CD4-positive, alpha-beta T cell (primary cell): ENCODE measurements at places on chromosomes 3 and 15.

- DNase-seq = no peak
Measured at GRCh38 chr3:54193093-54193492, 70.7 kb downstream of the CACNA2D3 start.

DNA sequence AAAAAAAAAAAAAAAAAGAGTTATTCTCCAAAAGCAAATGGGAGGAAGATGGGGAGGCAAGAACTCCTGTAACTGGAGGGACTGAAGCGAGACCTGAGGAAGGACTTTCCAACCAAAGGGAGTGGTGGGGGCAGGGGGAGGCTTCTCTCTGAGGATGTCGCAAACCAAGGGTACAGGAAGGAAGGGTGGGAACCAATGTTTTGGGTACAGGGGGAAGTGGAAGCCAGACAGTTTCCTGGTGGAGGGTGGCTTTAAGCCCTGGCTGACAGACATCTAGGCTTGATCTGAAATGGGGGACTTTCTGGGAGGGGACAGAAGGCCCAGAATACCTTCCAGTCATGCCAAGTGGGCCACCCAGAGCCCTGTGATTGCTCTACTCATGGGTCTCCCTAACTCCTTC, 27.0 kb downstream of the VIPR1 start:
- peak; percentile 18 for DNase-seq

DNA sequence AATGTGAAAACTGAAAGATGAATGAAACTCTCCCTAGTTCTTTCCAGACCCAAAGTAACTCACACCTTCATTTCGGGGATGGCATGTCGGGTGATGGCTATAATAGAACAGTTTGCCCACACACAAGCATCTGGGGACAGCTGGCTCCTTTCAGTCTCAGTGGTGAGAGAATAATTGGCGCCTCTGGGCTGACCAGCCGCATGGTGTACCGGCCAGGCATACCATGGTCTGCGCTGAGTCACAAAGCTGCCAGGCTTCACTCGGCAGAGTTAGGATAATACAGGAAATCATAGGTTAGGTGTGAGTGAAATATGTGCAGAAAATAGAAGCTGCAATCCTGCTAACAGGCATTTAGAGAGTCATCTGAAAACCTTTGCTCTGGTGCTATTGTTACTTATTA, 80.4 kb upstream of the IGF1R start:
- DNase-seq = no peak

- peak; percentile 12 for DNase-seq
Measured at GRCh38 chr15:55587321-55588069, 650 bp downstream of the PYGO1 start.
